Osteoblast (primary cell): ENCODE measurements at places on chromosomes 3 and 15. TPM values are rescaled to one million over a fixed set of nuclear protein-coding genes. Genes with fewer than 3 reads are reported as not detected.

SRP14 gene
- 81.4 and 97.2 TPM in 2 replicates for total RNA-seq

- DNase-seq: peak; percentile 78
Measured at GRCh38 chr3:66195347-66195783, 25.4 kb upstream of the SLC25A26 start.

DNA sequence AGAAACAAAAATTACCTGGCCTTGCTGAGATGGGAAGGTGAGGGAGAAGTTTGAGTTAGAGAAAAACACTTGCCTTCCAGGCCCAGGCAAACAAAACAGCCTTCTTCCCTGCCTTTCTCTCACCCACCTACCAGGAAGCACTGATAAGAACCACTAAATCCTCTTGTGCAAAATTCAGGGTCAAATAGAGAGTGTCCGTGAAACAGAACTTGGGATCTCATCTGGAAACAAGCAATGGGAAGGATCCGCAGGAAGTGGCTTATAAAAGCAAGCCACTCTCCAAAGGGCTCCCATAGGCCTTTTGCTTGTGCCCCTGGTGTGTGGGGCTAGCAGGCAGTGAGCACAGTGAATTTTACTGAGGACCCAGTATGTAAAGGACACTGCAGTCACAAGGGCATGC is 11.0 kb downstream of the ADAMTS9 start:
- DNase-seq: no peak

FSIP1 gene
- 2.1 and 3.6 TPM in 2 replicates for total RNA-seq

DNA sequence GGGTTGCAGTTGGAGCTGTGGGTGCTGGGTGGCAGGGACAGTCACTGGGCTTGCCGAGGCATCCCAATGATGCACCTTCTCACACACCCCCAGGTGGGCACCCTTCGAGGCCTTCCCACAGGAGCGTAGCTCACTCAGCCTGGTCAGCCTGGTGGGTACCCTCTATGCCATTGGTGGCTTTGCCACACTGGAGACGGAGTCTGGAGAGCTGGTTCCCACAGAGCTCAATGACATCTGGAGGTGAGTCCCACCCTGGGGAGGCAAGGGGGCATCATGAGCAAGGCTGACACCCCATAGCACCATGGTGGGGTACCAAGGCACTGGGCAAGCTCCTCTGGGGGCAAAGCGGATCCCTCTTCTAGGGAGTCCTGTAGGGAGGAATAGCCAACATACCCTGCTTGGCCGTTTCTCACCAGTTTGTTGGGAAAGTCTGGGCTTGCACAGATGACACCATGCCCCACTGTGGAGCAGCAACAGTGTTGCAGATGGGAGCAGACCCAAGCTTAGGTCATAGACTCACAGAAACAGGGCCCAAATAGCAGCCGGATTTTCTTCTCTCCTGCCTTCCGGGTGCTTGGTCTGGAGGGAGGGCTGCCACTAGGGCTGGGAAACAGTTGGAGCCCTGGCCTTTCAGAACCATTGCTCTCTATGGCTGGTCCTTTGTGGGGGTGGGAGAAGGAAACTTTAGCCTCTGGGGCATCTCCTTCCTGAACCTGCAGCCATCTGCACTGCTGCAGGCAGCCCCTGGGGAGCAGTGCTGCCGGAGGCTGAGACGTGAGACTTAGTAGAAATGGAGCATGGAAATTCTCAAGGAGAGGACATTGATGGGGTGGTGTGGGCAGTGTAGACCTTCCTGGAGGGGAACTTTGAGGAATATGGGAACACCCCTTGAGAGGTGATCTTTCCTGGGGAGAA is 5.7 kb downstream of the KLHL40 start:
- DNase-seq: peak; percentile 80

- no peak for DNase-seq
Measured at GRCh38 chr15:98938105-98938417, 69.5 kb downstream of the PGPEP1L start.
